ENCODE measurements at places on chromosomes 2 and 18.

- no peak for DNase-seq
These were observed 43.0 kb downstream of the EMILIN2 start for GRCh38 chr18:2889761-2890192.

GRCh38 chr2:217617616-217618022 is 385.2 kb downstream of the TNS1 start:
- no peak for DNase-seq

DNA sequence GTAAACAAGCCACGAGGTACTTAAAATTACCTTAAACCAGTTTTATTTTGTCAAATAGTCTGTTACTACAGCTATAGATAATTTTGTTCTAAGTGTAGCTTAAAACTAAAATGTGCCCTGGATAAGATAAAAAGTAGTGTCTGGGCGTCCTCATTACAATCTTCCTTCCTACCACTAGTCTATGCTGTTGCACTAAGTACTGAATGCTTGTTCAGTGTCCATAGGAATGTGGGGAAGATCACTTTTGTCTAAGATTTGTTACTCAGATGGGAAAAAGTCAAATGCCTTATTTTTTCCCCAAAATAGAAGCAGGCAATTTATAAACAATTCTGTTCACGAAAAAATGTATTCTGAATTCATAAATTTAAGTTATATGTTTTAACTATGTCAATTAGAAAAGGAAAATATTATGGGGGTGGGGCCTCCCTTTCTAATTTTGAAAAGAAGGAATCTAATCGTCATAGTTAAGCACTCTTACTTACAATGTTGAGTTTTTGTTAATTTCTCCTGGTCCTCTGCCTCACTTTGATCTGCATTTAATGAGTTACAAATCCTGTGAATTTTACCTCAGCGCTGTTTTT is 140.4 kb upstream of the VRK2 start:
- no peak for DNase-seq

GRCh38 chr2:136765256-136766072 is at the start of gene THSD7B:
Gene THSD7B (plus strand): TSS chr2:136765545. CDS start chr2:136882179, 116,634 bp downstream.
- peak; percentile 9 for DNase-seq

- DNase-seq: no peak
These were observed 4.2 kb downstream of the RNF152 start for GRCh38 chr18:61888622-61889021.

GRCh38 chr2:236081171-236081570 is 87.0 kb downstream of the GBX2 start:
- DNase-seq: no peak

DNA sequence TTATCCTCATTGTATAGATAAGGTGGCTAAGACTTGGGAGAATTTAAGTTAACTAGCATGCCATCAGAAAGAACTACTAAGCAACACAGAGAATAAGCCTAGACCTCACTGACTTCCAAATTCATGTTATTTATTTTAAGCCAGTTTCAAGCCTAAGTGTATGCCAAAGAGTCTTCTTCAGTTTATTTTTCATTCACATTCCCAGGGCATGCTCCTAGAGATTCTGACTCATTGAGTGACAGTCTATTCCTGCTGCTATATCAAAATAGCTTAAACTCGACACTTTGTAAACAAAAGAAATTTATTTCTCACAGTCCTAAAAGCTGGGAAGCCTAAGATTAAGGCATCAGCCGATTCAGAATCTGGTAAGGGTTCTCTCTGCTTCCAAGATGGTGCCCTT is 467.1 kb downstream of the MBD2 start:
- no peak for DNase-seq

DNA sequence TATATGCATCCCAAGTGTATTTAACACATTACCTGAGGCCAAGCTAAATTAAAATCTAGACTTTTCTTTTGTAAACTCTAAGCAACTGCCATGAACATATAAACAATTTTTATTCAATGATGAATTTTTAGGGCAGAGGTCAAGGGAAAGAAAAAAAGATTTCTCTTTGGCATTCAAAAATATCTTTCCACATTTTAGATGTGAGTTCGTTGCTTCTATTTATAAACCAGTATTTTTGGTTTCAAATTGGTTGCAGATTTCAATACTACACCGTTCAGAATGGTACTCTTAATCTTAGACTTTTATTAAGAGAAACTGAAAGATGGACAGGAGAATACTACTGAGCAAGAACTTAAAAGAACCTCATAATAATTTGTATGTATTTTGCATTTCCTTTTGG is 293.6 kb upstream of the CCDC68 start:
- no peak for DNase-seq

DNA sequence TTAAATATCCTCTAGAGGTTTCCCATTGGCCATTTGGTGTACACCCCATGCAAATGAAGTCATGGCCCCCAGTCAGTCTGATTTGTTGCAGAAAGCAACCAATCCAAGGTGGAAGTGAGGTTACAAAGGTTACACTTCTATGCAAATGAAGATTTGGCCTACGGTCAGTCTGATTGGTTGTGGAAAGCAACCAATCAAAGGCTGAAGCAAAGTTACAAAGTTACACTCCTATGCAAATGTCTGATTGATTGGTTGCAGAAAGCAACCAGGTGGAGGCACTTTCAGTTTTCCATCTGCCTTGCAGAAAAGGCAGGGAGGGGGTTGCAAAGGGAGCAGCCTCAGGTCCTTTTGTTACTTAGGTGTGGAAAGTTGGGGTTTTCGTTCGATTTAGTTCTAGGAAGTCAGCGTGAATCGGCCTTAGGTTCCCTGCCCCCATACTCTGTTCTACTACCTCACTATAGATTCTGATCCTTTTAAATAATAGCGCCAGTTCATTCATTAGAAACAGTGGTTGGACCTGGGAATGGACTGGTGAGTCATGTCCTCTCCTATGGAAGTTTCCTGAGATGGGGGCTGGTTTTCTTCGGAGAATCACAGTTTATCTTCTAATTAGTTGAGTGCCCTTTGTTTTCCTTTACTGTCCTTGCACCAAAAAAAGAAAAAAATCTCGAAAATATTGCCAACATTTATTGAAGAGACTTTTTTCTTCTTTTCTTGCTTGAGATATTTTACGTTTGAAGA is 279.5 kb downstream of the AGAP1 start:
- DNase-seq: no peak

DNA sequence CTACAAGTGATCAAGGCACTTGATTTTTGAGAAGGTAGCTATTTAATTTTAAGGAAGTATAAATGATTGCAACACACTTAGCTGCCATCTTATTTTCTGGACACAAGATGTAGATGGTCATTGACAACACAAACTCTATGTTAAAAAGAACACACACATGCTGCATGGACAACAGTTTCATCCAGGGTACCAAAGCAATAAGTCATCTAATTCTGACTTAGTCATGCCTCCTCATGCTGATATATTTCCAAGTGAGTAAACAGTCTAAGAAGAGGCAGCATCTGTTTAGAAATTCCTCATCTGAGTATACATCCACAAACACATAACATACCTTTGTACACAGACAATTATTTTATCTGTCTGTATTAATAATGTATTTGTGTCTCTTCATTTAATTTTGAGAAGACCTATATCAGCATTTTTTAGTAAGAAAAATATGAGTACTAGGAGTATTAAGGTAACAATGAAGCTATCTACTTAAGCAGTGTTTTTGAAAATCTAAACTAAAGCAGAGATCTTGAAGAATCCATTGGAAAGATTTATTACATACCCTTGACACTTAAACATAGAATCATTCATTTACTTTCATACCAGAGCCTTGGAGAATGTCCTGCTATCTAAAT is 84.9 kb downstream of the SCN1A start:
- no peak for DNase-seq

GRCh38 chr18:61699397-61700110 is 193.3 kb downstream of the RNF152 start:
- DNase-seq: no peak

DNA sequence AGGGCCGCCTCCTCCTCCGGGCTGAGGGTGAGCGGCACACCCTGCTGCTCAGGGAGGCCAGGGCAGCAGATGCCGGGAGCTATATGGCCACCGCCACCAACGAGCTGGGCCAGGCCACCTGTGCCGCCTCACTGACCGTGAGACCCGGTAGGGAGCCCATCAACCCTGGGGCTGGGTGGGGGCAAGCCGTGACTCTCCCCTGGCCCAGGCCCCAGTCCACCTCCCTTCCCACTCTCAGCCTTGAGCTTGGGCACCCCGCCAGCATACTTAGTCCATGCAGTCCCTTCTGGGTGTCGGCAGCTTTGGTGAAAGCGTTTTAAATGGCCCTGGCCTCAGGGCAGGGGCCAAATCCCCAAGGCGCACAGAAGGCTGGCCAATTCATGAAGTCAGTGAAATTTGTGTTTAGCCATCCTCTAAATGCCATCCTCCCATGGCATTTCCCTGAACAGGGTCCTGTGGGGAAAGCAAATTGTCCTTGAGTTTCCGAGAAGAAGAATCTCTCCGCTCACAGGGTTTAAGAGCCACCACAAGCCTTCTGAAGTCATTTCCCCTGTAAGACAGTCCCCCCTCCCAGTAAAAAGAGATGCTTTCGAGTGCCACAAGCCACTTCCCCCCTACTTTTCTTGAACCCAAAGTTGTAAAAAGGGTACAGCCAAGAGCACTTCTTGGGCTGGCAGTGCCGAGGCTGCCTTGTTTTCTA is 17.2 kb downstream of the SPEG start:
- DNase-seq: no peak

- no peak for DNase-seq
These were observed 51.4 kb downstream of the SLC8A1 start for GRCh38 chr2:40400336-40400953.

- no peak for DNase-seq
These were observed 1284.2 kb upstream of the PIK3C3 start for GRCh38 chr18:40670668-40671375.

DNA sequence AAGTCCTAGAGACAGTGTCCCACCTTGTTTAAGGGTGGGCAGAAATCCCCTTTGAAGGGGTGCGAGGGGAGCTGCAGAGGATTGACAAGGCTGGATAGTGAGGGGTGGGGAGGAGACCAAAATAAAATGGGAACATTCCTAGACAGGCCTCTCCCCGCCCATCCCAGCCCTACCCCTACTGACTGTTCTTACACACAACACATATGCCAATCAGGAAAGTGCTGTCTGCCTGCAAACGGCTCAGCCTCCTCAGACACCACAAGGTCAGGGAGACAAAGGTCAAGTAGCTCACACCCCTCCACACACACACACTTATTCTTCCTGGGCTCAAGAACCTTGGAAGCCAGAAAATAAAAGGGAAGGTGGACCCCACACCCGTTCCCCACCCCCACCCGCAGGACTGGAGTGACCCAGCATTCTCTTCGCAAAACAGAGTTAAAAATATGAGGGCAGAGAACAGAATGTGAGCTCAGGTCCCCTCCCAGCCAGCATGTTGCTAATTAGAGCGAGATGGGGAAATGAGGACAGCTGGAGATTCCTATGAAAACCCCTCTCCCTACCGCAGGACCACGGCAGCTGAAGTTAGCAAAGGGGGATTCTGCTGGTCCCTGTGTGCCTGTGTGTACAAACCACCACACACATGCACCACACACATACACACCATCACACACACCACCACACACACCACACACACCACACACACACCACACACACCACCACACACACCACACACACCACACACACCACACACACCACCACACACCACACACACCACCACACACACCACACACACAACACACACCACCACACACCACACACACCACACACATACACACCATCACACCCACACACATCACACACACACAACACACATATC is 197.8 kb downstream of the TNS1 start:
- no peak for DNase-seq

DNA sequence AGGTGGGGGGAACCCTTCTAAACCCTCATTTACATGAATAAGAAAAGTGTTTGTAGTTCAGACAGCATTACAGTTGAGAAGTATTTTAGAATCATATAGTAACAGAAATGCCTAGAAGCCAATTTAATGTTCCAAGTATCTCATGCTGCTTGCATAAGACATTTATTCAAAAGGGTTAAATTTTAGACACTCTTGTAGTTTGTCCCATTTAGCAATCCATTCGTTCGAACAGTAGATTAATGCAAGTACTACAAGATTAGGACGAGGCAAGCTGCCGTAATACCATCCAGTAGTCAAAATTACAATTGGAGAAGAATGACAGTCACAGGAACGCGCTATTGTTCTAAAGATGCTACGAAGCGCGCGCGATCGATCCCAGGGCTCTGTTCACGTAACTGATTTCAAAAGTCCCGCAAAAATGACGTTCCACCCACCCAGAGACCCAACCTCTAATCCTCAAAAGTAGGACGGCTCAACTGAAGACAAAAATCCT is 1.2 kb downstream of the TMEM237 start:
- no peak for DNase-seq

DNA sequence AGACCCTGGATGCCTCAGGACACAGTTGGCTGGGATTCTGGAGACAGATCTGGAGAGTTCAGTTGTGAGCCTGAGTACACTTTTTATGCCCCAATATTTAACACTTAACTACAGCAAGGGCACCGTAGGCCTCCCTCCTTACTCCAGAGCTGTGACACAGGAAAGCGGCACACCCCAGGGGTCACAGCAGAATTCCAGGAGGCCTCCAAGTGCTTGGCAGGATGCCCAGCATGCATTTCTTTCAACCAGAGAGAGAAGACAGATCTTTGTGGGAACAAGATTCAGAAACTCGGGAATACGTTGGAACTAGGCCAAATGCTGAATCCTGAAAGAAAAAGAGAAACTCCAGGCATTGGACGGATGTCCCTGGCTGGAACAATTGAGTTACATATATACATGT is 199.2 kb upstream of the NT5C1B start:
- peak; percentile 45 for DNase-seq

- DNase-seq: no peak
These were observed 13.8 kb upstream of the MYOM1 start for GRCh38 chr18:3233433-3234168.

DNA sequence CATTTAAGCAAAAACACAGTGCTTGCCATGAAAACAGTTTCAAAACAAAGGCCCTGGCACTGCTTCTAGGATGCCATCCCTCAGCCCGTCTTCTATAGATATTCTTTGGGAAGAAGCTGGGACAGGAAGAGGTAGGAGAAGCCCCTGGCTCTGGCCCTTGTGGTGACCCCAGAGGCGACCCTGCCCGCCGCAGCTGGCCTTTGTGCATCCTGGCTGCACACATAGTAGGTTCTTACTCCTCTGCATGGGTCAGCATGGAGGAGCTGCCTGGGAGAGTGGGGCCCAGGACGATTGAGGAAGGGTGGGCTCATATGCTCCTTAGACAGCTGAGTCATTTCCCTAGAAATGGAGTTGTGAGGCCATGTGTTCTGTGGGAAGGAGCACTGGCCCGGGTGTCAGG is 44.4 kb upstream of the OTOF start:
- no peak for DNase-seq

- DNase-seq: peak; percentile 23
These were observed 60.4 kb downstream of the WDSUB1 start for GRCh38 chr2:159226059-159226461.

- DNase-seq: no peak
These were observed 241.0 kb downstream of the LRP1B start for GRCh38 chr2:141889788-141890187.

- no peak for DNase-seq
These were observed 3.9 kb upstream of the MLPH start for GRCh38 chr2:237483018-237483731.

GRCh38 chr2:238174701-238175100 is 15.9 kb downstream of the ERFE start:
- DNase-seq: no peak

- no peak for DNase-seq
These were observed 2.7 kb downstream of the LIMS2 start for GRCh38 chr2:127672341-127673224.
